ENCODE measurements at places on chromosomes 12 and 14.

DNA sequence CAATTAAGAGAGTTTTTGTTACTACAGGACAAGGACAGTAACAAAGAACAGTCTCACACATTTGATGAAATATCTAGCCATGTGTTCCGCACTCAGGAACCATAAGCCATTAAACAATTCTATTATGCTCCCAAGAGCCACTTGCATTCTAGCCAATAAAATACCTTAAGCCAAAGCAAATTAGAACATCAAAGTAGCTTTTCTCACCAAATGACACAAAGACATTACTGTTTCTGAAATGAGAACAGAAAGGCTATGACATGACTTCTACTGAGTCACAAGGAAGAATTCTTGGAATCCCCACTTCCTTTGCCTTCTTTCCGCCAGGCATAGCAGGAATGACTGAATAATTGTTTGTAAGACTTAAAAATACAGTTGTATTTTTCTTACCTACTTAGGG, 445.8 kb downstream of the ATP23 start:
- no peak for DNase-seq

DNA sequence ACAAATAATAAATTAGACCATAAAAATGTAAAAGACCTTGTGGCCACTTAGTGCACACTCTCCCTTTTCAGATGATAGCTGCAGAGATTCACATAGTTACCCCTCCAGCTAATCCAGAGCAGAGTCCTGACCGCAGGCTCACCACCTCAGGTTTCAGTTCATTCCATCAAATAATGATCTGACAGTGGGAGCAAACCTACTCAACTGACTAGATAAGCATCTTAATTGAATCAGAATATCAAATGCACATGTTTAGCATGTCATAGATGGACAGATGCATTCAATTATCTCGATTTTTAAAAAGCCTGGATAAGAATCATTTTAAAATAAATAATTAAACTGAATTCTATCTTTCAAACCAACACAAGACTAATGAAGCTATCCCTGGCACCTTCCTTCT, 242.3 kb upstream of the PDZRN4 start:
- no peak for DNase-seq

GRCh38 chr14:101985957-101986356, 21.6 kb downstream of the DYNC1H1 start:
- no peak for DNase-seq

DNA sequence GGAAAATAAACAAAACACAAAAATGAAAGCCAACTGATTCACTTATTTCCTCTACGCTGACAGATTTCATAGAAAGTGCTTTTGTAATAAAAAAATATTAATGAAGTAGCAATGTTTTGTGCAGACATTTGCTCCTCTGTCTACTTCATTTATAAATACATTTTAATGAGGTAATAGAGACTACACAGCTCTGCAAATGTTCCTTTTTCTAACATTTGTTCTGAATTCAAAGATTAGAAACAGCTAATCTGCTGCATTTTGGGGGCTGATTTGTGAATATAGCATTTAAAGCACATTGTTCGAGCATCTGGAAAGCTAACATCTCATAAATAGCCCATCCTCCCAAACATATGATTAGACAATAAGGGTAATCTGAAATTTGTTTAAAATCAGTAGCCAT, 97.8 kb downstream of the PRKD1 start:
- DNase-seq = no peak

GRCh38 chr14:96626121-96626768, 124.1 kb downstream of the PAPOLA start:
- DNase-seq = no peak

GRCh38 chr12:87518036-87518435, 511.2 kb downstream of the C12orf50 start:
- no peak for DNase-seq

All from AG04449 (cell line).